OCI-LY7 (cell line): ENCODE measurements at places on chromosomes 5 and 9. TPM values are rescaled to one million over a fixed set of nuclear protein-coding genes. Genes with fewer than 3 reads are reported as not detected.
A peak's percentile ranks its signal among the peaks of the same experiment; 100 is the strongest.

Gene MARVELD2
- 1.2 and 2.0 TPM in 2 replicates for total RNA-seq

DNA sequence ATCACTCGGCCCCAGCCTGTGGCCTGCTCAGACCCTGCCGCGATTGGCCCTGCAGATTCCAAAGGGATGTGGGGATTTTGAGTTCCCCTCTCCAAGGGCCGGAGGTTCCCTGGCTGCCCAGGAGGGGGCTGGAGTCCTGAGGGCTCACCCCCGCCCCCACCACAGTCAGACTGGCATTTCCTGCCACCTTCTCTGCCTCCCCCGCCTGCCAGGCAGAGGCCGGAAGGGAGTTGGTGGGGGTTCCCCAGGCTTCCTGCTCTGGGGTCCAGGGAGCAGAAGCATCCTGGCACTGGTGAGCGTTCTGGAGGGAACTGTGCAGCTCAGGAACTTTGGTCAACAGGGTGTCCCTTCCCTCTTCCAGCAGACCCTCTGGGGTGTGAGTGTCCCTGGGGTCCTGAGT is 70.6 kb downstream of the RXRA start:
- DNase-seq: peak; percentile 34

DNA sequence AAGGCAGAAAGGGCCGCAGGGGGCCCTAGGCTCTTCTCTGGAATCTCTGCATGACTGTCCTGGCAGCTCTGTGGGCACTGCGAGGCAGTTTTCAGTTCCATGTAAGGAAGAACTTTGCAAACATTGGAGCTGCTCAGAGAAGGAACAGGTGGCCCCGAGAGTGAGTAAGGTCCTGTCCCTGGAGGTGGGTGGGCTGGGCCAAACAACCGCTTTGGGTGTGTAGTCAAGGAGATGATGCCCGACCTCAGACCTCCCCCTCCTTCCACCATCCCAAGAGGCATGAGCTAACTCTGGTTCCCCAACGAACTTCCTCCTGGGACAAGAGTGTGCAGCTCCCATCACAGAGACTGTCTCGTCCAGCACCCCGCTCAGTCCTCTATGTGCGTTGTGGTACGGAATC is 20.5 kb downstream of the CSF1R start:
- DNase-seq: no peak

- peak; percentile 43 for DNase-seq
These were observed 129.5 kb downstream of the NIPBL start for GRCh38 chr5:37005946-37006540.

- DNase-seq: no peak
These were observed 170.6 kb downstream of the SEMA6A start for GRCh38 chr5:116404016-116404415.

GRCh38 chr9:123608104-123608503 is 252.1 kb downstream of the CRB2 start:
- DNase-seq: peak; percentile 91

Gene C5orf58
- total RNA-seq: not detected in 2 replicates

DNA sequence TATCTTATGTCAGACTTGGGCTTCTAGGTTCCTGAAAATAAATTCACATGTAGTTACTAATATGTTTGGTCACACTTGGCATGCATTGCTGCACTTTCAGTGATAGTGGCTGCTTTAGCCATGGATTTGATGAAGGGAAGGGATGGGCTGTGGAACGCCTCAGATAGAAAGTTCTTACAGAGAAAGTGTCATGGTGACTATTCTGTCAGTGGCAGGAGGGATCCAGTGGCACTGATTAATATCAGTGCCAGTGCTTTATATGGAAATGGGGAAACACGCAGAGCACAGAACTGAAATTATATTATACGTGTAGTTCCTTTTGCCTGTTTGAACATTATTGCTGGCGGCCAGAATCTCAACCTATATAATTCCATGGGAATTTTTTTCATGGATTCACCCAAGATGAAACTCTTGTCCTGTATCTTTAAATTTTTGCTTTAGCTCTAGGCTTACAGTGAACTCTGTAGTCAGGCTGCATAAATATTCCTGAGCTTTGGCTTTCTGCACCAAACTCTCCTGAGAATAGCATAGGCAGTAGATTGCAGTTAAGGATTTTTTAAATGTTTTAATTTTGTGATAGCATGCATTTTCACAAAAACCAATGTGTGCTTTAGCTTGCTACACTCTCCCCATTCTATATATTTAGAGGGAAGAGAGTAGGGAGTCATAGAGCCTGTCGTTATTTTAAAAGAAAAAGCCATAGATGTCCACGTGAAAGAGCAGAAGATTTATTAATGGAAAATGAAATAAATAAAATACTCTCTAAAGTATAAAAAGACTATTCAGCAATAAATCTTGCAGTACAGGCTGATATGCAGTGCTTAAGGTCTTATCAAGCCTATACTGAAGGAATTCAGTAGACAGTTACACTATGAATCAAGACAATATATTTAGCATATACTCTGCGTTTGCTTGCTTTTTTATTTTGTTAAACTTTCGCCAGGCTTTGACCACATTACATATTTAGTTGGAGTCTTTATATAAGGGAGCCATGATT is 98.7 kb downstream of the EDIL3 start:
- DNase-seq: no peak

Gene EIF4E1B
- 2.4 and 2.9 TPM in 2 replicates for total RNA-seq

DNA sequence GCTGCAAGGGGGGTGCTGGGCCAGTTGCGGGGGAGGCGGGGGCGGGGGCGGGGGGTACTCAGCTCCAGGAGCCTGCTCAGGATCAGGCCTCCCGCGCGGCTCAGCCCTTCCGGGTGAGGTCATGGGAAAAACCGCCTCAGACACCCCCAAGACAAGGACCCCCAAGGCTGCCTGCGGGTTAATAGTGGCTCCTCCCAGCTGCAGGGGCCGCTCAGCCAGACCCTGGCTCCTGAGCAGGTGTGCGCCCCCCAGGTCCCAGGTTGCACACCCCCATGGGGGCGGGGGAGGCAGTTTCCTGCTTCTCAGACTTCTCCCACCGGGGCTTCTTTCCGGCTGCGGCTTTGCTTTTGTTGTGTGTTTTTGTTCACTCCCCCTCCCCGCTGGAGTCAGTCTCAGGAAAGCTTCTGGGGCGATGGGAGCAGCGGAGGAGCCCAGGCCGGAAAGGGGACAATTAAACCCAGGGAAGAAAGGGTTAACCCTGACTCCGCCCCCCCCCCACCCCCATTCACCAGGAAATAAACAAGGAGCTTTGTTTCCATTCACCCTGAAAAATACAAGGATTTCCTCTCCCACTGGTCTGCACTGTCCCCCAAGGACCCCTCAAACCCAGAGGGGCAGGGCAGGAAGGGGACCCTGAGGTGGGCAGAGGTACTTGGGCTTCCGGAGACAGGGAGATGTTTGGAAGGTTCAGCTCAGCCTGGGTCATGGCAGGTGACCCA is 42.3 kb upstream of the NOTCH1 start:
- DNase-seq: peak; percentile 68

DNA sequence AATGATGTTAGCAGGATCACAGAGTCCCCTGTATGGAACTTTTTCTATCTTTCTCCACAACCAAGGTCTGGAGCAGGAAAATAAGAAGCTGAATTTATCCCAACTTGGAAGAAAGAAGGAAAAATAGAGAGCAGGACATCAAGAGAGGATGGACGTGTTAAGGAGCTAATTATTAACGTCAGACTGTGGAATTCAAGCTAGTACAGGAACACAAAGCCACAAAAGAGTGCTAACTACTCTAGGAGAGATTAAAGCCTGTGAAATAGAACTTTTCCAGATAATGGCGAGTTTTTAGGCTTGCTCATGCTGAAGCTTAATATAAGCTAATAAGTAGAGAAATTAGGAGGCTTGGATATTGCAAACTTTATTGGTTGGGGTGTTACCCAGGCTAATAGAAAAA is 632 bp upstream of the SPINK13 start:
- DNase-seq: no peak

Gene CDC14B
- 0.27 and 0.44 TPM in 2 replicates for total RNA-seq

GRCh38 chr5:6432206-6432605 is 16.5 kb upstream of the UBE2QL1 start:
- DNase-seq: no peak

Gene GMCL2
- total RNA-seq: not detected in 2 replicates
